Stimulated activated CD4-positive, alpha-beta T cell treated with anti-CD3 and anti-CD28 coated beads, Interleukin-1b, Interleukin-23, amount 100 ng/mL, for 1 hour (primary cell): ENCODE measurements at places on chromosomes 7 and 10.

DNA sequence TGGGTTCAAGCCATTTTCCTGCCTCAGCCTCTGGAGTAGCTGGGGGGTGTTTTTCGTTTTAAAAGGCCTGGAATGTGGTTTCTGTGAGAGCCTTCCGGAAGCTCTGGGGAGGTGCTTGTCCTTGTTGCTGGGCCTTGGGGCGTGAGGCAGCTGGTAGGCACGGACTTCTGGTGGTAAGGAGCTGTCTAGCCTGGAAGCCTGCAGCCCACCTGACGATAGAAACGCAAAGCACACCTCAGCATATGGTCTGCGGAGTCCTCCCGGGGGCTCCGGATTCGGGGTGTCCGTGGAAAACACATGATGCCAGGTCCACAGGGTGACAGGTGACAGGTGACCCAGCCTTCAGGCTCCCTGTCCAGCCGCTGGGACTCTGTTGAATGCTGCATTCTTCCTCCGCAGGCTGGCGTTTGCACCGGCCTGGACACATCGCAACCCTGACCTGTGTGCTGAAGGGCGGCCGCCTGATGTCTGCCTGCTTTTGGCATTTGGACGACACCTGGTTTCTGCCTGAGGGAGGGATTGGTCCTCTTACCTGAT is 37.3 kb downstream of the INPP5A start:
- no peak for DNase-seq

DNA sequence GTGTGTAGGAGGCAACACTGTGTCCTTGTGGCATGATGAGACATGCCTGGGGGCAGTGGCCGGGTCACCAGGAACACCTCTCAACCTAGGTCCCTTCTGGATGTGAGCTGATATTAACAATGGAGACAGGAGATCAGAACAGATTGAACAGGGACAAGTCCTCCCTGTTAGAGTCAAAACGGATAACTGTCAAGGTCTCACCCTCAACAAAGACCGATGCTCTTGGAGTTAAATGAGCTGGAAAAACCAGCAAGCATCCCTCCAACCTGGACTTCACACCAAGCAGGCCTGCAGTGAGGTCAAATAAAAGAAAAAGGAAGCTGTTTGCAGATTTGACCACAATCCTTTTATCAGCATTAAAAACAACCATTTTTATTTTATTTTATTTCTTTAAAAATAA is 49.0 kb downstream of the SLIT1 start:
- DNase-seq, result no peak

GRCh38 chr10:119132521-119133345 is 28.8 kb downstream of the DENND10 start:
- DNase-seq, result no peak

DNA sequence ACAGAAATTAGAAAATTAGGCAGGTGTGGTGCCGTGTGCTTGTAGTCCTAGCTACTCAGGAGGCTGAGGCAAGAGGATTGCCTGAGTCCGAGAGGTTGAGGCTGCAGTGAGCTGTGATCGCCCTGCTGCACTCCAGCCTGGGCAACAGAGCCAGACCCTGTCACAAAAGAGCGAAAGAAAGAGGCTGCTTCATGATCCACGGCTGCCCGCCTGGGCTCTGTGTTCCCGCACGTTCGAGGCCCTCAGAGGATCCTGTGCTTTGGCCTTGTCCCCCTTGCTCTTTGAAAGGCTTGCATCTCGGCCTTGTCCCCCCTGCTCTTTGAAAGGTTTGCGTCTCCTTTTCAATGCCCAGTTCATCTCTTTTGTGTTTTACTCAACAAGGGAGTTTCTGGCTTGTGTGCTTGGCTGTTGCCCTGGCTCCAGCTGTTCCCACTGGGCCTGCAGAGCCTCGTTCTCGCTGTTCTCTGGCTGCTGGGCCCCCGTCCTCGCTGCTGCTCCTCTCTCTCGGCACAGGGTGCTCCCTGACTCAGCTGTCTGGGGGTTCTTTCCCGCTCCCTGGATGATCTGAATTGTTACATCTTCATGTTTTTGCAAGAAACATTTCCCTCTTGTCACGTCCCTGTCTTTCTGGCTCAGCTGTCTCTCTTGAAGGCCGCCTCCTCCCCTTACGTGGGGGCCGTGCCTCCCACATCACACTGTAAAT is 45.1 kb upstream of the INPP5A start:
- DNase-seq, result no peak

- DNase-seq, result no peak
Measured at GRCh38 chr7:157651366-157652160, 314.8 kb downstream of the DNAJB6 start.

DNA sequence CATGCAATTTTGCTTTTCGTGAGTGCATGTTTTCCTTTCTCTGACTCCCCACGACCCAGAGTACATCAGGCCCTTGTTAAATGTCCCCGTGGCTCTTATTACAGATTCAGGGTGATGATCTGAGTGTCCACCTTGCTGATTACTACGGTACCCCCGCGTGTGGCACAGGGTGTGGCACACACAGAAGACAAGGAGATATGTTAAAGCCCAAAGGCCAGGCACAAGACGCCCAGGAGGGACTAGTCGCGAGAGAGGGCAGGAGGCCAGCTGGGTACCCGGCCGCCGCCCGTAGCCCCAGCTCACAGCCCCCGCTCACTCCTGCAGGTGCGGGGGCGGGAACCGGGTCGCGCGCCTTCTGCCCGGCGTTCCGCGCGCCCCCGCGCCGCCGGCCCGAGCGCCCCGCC is 281 bp upstream of the EXOC6 start:
- no peak for DNase-seq

- DNase-seq, result no peak
Measured at GRCh38 chr7:83362871-83363550, 200.3 kb upstream of the PCLO start.

GRCh38 chr10:47366731-47367460 is 17.2 kb downstream of the ZNF488 start:
- no peak for DNase-seq

- no peak for DNase-seq
Measured at GRCh38 chr7:142603870-142604448, 145.3 kb upstream of the PRSS1 start.

GRCh38 chr10:82721831-82722230 is 846.8 kb downstream of the NRG3 start:
- DNase-seq, result no peak

- no peak for DNase-seq
Measured at GRCh38 chr10:115092258-115092554, 959 bp upstream of the ATRNL1 start.

DNA sequence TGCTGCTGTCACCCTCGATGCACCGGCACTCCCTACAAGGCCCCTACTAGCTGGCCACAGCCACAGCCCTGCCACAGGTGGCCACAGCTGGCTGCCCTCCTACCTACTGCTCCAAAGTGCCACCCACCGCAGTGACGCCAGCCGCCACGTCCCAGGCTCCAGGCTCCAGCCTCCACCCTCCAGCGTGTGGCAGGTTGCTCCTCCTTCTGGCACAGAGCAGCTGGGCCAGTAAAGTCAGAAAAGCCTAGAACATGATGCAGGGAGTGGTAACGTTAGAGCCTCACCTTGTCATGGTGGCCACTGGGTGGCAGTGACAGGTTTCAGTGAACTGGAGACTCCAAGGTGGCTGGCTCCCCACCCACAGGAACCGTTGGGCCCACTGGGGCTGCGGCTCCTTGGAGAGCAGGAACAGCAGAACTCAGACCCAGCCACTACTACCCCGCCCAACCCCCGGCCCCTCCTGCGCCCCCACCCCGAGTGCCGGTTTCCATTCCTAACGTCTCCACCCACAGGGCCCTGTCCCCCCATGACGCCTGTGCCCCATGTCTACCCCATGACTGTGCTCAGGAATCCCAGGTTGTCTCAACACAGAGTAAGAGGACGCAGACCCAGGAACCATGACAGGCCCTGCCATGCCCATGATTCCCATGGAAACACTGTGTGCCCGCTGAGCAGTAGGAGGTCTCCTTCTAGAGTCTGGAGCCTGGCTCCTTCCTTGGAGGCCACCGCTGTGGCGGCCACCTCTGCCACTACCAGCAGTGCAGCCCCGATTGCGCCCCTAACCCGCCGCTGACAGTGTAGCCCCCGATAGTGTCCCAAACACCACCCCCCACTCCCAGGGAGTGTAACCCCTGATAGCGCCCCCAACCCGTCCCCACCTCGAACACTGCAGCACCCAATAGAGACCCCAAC is 52.3 kb upstream of the ZNF33B start:
- no peak for DNase-seq

DNA sequence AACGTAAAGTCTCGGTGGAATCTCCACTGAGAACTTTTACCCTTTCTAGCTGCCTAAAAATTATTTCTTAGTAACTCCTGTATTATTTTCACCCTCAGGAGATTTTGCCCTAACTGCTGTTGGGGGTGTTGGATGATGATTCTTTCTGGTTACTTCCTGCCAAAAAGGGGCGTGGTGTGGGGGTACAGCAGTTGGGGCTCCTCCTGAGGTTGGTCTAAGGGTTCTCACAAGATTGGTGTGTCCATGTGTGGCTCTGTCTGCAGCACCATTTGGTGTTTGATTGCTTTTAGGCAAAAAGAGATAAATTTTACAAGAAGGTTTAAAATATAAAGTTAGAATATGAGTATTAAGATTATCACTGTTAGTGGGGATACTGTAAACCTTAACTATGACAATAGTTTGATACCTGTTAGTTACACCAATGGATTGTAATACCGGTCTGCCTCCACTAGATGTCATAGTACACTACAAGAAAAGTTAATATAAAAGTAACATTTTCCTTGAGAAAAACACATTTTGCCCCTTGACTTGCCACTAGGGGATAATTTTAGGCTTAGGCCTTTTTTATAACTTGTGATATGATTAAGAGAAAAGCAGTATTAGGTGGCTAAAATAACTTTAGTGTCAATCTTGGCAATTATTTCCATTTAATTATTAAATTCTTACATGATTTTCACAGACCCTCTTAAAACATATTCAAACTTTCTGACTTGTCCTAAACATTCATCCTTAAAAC is 928.7 kb downstream of the IPMK start:
- DNase-seq, result no peak

DNA sequence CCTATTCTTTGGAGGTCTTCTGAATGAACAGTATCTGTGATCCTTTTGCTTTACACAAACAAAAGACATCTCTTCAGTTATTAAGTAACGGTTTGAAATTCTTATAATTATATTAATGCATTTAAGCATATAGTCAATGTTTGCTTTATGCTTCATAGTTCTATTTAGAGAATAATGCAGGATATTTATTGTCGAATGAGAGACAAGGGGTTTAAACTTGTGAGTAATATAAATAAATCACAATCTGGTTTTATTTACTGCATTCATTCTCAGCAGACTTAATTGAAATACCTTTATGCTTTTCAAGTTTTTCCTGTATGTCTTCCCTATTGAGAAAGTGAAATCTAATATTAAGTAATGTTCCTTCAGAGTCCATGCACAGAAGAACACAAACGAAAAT is 149.5 kb upstream of the LRRN3 start:
- no peak for DNase-seq
